ENCODE measurements at places on chromosomes 5 and 9.

GRCh38 chr9:8384091-8384490 lies 584.5 kb upstream of the DMAC1 start:
- DNase-seq: no peak

DNA sequence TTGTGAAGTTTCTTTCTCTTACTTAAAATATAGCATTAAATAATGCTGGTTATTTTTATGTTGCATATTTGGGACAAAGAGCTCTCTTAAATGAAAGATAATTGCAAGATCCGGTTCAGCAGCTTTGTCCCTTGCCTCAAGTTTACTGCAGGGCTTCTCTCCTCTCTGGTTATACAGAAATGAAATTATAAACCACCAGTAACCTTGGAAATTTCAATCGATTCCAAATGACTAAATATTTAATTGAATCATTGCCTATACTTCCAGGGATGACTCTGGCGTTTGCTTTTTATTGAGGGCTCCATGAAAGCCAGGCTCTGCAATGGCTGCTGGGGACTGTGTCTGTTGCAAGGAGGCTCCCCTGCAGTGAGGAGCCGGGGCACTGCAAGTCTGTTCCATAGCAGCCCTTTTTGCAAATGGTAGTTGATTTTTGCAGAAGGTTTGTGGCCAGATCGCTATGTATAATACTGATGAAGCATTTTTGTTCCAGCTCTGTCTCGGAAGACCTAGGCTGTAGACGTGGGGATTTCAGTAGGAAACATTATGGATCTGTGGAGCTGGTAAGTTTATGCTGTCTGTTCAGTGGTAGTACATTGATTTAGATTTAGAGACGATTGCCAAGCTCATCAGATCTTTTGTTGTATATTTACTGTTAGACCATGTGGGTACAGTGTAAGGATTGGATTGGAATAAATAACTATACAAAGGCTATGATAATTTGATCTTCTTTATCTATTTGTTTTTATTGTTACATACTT lies at the start of gene GARNL3:
GARNL3 (plus strand) TSS at position 313 of the 758 bp plus-strand sequence; CDS start at position 417, 104 bp downstream.
- peak; percentile 42 for DNase-seq

DNA sequence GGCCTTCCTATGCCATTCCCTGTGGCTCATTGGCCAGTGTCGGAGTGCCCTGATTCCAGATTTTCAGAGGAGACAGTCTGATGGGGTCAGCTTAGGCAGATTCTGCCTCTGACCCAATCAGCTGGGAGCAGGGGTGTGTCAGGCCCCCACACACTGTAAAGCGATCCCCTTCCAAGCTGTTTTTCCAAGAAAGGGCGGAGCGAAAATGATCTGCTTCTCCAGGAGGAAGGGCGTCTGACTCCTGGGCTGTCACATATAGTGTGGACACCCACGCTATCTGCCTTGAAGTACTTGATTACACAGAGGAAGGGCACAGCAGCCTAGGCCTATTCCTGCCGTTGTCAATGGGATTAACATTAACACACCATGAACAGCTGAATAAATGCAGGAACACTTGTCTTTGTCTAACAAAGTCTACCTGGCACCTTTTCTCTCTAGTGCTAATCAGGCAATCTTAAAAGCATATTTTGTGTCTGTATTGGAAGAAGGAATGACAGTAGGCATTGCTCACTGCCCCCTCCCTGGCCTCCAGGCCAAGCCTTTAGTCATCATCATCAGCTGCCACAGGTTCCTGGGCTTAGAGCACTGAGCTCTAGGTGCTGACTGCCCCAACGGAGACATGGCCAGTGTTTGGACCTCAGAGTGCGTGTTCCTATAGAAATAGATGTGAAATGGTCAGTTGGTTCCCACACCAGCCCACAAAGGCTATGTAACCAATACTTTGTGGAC lies 218.7 kb downstream of the MELK start:
- DNase-seq: no peak

DNA sequence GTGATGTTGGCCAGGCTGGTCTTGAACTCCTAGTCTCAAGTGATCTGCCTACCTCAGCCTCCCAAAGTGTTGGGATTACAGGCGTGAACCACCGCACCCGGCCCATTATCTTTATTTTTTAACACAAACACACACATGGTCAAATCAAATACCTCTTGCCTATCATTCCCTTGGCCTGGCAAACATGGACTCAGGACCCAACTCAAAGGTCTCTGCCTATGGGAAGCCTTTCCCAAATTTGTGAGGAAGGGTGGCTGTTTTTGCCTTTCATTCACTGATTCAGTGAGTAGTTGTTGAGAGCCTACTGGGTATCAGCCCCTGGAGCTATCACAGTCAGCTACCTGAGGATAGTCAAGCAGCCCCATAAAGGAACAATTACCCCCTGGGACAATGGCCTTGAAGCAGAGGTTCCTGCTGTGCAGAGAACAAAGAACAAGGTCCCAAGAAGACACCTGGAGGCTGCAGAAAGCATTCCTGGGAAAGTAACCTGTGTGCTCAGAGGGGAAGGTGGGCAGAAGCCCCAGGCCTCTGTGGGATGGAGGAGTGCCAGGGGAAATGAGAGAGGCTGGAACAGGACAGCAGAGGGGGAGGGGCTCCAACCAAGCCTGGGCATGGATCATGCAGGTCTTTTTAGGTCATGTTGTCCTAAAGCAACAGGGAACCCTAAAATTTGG lies 126.4 kb downstream of the CRB2 start:
- peak; percentile 64 for DNase-seq

DNA sequence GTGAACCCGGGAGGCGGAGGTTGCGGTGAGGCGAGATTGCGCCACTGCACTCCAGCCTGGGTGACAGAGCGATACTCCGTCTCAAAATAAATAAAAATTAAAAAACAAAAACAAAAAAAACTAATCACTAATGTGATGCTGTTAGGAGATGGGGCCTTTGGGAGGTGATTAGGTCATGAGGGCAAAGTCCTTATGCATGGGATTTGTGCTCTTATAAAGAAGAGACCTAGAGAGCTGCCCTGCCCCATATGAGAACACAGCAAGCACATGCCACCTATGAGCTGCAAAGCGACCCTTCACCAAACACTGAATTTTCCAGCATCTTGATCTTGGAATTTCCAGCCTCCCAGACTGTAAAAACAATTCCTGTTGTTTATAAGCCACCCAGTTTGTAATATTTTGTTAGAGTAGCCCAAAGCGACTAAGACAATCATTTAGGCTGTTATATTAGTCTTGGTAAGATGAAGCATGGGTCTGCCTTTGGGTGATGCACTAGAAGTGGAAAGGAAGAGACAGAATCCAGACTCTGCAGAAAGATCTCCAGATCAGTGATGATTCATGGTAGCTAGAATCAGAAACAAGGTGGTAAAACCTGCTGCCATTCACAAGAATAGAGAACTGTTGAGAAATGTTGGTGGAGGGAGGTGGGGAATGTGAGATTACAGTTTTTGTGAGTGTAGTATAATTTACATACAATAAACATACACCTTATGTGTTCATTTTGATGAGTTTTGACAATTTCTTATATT lies 26.2 kb downstream of the GPR21 start:
- DNase-seq: no peak

DNA sequence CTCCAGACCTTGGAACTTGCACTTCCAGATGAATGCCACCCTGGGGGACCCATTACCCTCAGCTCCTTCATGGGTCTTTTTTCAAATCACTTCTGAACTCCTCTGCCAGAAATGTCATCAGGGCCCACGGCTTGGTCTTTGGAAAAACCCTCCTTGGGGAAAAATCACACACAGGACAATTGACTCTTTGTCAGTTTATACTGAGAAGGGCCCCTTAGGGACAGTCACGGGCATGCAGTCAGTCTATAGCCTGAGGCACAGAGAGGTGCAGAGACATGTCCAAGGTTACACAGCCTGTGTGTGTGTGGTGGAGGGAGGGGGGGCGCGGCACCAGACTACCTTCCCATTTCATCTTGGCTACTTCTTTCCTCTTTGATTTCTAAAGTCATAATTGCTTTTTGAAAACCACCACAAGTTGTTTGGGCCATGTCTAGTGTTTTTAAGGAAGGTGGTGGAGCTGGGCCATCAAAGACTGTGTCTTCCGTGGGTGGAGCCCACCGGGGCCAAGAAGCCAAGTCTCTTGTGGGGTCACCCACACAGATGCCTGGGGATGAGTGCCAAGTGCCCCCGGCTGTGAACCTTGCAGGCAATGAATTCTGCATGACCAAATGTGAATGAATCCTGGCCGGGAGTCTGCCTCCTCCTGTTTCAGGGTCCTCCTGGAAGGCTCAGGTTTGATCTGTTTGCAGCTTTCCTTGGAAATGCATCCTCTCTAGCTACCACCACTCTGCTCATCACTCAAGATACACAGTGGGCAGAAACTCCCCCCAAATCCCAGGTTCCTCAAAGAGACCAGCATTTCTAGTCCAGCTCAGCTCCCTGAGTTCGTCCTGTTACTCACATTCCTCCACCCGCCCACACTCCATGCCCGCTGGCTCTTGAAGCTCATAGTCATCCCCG lies 200.1 kb upstream of the TBC1D2 start:
- DNase-seq: no peak

DNA sequence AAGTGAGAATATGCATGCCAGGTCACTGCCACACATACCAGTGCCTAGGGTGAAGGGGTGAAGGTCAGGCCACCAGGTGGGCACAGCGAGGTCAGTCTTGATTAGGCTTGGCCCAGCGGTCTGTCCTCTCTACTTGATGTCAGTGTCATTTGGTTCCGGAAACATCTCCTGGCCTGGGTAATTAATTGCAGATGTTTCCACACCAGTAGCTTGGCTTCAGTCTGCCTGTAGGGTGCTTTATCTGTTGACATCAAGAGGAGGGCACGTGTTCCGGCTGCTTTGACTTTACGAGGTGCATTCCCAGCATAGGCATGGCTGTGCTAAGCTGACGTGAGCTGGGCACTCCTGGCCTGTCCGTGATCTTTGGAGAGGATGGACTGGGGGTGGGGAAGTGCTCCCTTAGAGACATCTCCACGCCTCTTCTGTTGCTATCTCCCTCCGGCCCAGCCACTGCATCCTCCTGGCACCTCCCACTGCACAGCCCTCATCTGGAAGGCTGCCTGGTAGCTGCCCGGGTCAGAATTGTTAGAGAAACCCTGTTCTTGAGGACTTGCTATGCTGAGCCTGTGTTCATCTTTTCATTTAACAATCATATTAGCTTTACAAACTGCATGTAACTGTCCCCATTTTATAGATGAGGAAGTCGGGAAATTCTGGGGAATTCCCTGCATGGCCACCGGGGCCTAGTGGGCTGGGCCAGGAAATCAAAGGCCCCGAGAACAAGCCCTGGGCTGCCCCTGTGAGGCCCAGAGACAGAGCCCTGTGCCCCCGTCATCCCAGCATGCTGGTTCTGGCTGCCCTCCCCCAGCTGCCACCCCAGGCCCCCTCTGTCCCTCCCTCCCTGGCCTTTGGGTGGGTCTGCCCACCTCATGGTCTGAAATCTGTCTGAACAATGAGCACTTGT lies 29.1 kb downstream of the JADE2 start:
- peak; percentile 33 for DNase-seq

DNA sequence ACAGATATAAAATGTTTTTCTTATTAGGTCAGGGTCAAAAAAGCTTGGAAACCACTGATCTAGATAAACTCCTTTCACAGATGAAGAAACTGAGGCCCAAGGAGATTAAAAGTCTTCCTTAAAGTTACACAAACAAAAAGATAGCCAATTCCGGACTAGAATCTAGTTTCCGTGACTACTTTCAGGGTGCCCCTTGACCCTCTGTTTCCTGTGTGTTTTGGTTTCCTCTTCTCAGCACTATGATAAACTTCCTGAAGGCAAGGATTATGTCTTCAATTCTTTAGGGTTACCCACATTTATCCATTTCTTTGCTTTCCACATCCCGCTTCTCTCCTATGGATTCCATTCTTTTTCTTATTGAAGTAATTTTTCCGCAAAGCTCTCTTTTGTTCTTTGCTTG lies 83.1 kb downstream of the ADAMTS12 start:
- DNase-seq: no peak

DNA sequence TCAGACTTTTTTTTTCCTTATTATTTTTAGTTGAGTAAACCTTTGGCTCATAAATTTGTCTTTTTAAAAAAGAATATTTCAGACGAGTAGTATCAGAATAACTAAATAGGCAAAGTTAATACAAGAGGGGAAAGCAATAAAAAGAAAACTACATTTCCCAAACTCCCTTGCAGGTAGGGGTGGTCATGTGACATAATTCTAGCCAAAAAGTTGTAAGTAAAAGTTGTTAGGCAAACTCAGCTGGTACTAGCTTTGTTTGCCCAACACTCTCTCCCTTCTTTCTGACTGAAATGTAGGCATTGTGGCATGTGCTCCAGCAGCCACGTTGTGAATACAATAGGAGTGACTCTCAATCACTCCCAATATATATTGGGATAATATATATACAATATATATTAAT lies 20.9 kb downstream of the GIN1 start:
- DNase-seq: peak; percentile 56

GRCh38 chr5:10331341-10331796 lies 22.1 kb upstream of the MARCHF6 start:
- no peak for DNase-seq

- DNase-seq: no peak
These were observed 81.3 kb downstream of the RAPGEF1 start for GRCh38 chr9:131658377-131659129.

- no peak for DNase-seq
These were observed 88.4 kb upstream of the DNAH5 start for GRCh38 chr5:14032918-14033317.

DNA sequence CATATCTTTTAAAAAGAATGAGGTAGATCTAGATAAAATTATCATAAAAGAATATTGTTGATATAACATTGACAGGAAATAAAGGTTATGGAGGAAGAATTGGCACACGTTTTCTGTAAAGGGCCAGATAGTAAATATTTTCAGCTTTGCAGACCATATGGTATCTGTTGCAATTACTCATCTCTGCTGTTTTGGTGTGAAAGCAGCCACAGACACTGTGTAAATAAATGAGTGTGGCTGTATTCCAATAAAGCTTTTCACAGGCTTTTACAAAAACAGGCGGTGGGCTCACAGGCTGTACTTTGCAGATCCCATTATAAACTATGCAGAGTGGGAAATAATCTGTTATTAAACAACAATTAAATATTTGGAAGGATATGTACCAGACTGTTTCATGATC lies 87.4 kb downstream of the SGCD start:
- no peak for DNase-seq

GRCh38 chr5:151890299-151890698 lies 34.4 kb downstream of the GLRA1 start:
- DNase-seq: no peak

- DNase-seq: peak; percentile 72
These were observed 1.5 kb downstream of the CA9 start for GRCh38 chr9:35675204-35675603.

DNA sequence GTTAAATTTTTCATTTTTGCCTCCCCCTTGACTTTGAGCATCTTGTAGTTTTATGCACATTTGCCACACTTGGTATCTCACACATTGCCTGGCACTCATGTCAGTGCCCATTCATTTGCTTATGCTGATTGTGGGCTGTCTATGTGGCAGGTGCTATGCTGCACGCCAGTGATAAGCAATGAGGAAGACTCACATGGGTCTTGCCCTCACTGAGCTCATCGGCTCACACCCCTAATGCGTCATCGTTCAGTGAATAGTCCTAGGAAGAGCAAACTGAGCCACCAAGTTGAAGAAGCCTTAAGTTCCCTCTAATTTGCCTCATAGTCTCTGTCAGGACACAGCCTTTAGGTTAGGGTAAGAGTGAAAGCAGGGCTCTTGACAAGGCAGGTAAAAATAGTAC lies 209.4 kb upstream of the IL12B start:
- no peak for DNase-seq

GRCh38 chr9:79471580-79472543 lies 99.9 kb upstream of the TLE4 start:
- DNase-seq: peak; percentile 13
